Cerebellar nuclear complex (tissue), 1 donor: ENCODE measurements at places on chromosomes 1 and 21.

DNA sequence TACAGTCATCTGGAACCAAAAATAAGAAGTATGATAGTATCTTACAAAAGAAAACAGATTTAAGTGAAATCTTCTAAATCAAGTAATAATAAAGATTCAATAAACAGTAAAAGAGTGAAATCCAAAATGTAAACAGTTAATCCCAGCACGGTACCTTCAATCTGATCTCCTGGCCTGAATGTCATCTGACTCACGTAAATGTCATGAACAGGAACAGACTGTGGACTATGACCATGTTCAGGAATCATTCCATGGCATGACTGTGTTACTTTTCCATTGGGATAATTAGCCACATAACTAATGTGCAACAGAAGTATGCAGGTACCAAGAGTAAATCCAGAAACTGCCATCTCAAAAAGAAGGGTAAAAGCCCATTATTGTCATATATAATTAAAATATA, 18.0 kb downstream of the FRRS1 start:
- no peak for DNase-seq

DNA sequence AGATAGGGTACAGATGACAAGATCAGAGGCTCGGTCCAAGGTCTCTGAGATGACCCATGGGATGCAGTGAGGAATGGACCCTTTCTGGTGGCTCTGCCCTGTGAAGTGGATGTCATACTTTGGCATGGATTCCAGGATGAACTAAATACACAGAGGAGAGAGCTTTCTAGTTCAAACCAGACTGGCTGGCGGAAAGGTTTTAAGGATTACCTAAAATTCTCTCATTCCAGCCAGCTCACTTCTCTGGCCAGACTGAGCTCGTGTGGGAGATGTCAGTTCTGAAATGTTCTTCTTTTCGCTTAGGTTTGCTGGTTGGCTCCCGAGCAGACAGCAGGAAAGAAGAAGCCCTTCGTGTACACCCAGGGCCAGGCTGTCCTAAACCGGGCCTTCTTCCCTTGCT, 6.2 kb downstream of the RNPEP start:
- no peak for DNase-seq

- no peak for DNase-seq
These were observed 47.6 kb downstream of the ARHGEF16 start for GRCh38 chr1:3501856-3502640.

DNA sequence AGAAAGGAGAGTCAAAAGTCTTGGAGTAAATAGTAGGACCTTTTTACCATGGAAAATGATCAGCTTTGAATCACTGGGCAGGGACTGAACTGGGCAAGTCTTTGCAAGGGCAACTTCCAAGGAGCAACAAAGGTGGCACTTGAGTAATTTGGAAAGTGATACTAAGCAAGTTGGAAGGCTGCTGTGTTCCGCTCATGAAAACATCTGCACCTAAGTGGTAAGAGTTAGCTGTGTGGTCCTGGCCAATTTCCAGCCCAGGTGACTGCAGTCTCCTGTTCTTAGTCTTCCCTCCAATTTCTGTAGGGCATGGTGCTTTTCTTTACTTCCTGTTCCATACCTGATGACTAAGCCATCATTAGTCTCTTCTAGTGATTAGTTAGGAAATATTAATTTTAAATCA, 35.5 kb upstream of the PRDM2 start:
- no peak for DNase-seq

- DNase-seq, result no peak
These were observed 93.7 kb downstream of the HHIPL2 start for GRCh38 chr1:222454186-222454585.

GRCh38 chr1:154519591-154519991, 17.4 kb upstream of the SHE start:
- no peak for DNase-seq

DNA sequence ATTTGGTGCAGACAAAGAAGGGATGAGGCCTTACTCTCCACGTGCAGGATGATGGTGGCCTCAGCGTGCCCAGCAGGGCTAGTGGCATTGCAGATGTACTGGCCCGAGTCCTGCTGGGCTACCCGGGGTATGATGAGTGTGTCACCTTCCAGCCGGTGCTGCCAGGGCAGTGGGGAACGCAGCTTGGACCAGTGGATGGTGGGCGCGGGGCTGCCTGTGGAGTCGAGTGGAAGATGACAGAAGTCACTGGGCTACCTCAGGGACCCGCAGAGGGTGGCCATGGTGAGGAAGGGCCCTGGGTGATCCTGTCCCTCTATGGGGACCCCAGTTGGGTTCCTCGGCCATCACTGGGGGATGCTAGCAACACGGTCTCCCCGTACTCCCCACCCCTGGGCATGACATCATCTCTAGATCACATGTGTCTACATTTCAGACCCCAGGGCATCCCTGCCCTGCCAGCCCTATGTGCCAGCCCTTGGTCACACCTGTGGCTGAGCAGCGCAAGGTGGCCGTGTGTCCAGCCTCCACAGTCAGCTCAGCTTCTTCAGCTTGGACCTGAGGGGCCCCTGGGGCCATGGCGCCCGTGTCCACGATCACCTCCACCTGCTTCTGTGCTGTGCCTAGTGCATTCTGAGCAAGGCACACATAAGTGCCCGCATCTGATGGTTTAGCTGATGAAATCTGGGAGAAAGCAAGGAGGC, 27.4 kb downstream of the LDLRAD2 start:
- DNase-seq, result no peak

GRCh38 chr1:43383449-43383848, 6.2 kb downstream of the MED8 start:
- DNase-seq, result no peak

DNA sequence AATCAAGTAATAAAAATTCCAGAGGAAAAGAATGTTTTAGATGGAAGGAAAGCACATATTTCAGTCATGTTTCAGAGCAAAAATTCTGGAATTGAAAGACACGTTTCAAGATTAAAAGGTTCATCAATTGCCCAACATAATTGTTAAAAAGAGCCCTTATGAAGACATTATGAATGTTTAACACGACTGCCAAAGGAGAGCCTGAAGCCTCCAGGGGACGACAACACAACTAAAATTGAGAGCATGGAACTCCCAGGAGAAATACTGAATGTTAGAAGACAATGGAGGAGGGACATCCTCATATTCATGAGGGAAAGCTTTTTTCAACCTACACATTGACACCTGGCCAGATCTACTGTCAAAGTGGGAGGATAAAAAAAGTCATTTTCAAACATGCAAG, 16.0 kb downstream of the OR2T11 start:
- no peak for DNase-seq

DNA sequence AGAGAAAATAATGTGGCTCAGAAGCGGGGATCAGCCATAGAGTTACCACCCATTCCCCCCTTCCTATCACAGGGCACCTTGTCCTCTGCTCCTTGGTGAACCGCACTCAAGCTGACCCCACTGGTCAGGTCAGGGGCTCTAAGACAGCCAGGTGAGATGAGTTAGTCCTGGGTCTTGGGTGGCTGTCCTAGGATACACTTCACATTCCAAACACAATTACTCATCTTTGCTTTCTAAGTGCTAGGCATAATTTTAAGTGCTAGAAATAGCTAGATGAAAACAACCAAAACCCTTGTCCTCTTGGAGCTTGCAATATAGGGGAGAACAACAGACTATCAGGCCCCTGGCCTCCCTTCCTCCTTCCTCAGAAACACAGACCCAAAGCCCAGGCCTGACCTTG, 7.8 kb upstream of the MUTYH start:
- DNase-seq, result no peak
